ENCODE measurements at places on chromosomes 6 and 20.
A peak's percentile ranks its signal among the peaks of the same experiment; 100 is the strongest.

- no peak for DNase-seq
Observed at GRCh38 chr6:106849676-106850332, 124.7 kb downstream of the CD24 start.

GRCh38 chr6:160329188-160329587, 19.0 kb upstream of the SLC22A3 start:
- DNase-seq, result no peak

GRCh38 chr6:148523048-148523447, 180.4 kb downstream of the SASH1 start:
- DNase-seq, result no peak

DNA sequence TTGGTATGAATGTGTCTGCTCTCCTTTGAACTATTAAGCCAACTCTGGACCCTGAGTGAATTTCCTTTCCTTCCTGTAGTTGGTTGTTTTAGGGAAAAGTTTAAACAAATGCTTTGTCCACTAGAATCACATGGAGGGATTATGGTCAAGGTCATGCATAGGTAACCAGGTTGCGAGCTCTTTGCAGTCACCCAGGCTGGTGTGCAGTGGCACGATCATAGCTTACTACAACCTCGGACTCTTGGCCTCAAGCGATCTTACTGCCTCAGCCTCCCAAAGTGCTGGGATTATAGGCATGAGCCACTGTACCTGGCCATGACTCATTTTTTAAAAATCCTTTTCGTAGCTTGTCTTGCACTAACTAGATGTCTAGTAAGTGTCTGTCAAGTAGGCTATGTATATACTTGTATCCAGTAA, 88.0 kb upstream of the SOX4 start:
- DNase-seq, result no peak

- DNase-seq, result peak; percentile 27
Observed at GRCh38 chr6:53794137-53794719, 577 bp upstream of the LRRC1 start.

GRCh38 chr20:57212534-57213276, 53.7 kb downstream of the BMP7 start:
- DNase-seq, result no peak

All from GM19239 (cell line).